ENCODE measurements at places on chromosomes 7 and 10. TPM values are rescaled to one million over a fixed set of nuclear protein-coding genes. Genes with fewer than 3 reads are reported as not detected.

Gene FBXL13
- 0.70 TPM for polyA plus RNA-seq

Gene GBF1
- 44.0 TPM for polyA plus RNA-seq

Gene TRIM50
- polyA plus RNA-seq, result 0.42 TPM

GRCh38 chr10:48187713-48188485 is 86.6 kb downstream of the FRMPD2 start:
- peaks cover 30% of the 10 kb centered on the region for H3K4me1 ChIP-seq
- no peak overlapping the region for H3K4me3 ChIP-seq
- H3K27me3 ChIP-seq, result no peaks in the 10 kb centered on the region
- peak overlapping the region; percentile 80 for H3K27ac ChIP-seq
- DNase-seq, result peak; percentile 91

- H3K36me3 ChIP-seq, result peaks cover 5% of the 10 kb centered on the region
- peaks cover under 1% of the 10 kb centered on the region for H3K4me1 ChIP-seq
- no peak for DNase-seq
- H3K27me3 ChIP-seq, result no peaks in the 10 kb centered on the region
These were observed 123.1 kb downstream of the CLEC2L start for GRCh38 chr7:139646566-139646965.

DNA sequence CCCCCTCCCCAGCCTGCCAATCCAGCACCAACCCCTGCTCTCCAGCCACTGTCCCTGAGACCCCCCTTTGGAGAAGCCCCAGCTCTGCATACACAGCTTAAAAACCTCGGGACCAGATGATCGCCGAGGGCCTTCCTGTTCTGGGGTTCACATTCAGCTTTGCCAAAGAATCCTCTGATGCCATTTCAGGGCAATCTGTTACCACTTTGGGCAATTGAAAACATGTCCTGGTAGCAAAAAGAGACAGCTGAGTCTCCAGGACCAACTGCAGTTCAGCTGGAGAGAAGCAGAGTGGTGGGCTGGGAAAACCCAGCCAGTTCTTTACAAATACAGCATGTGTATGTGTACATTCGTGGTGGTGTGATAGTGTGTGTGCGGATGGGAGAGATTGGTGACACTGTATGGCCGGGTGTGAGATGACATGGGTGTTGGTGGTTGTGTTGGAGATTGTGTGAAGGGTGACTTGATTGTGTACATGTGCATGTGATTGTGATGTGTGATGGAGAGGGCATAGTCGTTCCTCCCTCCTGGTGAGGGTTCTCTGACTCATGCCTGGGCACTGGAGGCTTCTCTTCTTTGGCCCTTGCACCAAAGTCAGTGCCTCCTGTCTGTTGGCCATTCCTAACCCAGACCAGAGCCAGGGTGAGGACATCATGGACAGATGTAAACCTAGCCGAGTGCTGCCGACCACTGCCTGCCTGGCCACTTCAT is 48.5 kb upstream of the AQP1 start:
- H3K4me1 ChIP-seq, result peaks cover 45% of the 10 kb centered on the region
- H3K4me3 ChIP-seq, result no peak overlapping the region
- no peak overlapping the region for H3K27ac ChIP-seq
- peaks cover 36% of the 10 kb centered on the region for H3K36me3 ChIP-seq

- H3K36me3 ChIP-seq, result peaks cover 3% of the 10 kb centered on the region
- no peak overlapping the region for H3K4me3 ChIP-seq
- DNase-seq, result peak; percentile 80
- H3K27ac ChIP-seq, result peak overlapping the region; percentile 77
These were observed 51.2 kb downstream of the ANKIB1 start for GRCh38 chr7:92296880-92297445.

Gene DLX5
- 0.58 TPM for polyA plus RNA-seq

Gene ANKIB1
- 38.2 TPM for polyA plus RNA-seq

DNA sequence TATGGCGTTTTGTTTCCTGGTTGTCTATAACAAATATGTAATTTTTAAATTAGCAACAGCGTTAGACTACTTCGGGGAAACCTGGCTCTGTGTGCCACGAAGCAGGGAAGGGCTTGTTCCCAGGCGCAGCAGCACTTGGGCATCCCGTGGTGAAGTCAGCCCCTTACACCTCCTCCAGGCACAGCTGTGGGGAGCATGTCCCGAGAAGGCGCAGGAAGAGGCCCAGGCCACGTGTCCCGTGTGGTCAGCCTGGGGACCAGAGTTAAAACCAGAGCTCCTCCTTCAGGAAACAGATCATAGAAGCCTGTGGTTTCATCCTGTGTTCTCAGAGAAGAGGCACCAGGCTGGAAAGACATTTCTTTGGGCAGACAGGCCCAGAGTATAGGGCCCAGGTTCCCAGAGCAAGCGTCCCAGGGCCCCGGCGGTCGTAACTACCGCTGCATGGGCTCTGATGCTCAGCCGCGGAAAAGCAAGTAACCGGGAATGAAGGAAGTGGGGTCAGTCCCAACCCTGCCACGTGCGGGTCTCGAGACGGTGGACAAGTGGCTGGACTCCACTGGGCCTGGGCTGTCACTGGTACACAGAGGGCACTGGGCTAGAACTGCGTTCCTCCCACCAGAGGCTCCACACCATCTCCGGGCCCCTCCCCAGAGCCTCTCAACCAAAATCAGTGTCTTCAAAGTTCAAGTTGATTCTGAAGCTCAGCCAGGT is 7.1 kb downstream of the NUDT1 start:
- DNase-seq, result peak; percentile 32
- H3K36me3 ChIP-seq, result peaks cover 24% of the 10 kb centered on the region
- H3K27me3 ChIP-seq, result no peaks in the 10 kb centered on the region
- peaks cover 7% of the 10 kb centered on the region for H3K4me1 ChIP-seq
- no peak overlapping the region for H3K4me3 ChIP-seq

DNA sequence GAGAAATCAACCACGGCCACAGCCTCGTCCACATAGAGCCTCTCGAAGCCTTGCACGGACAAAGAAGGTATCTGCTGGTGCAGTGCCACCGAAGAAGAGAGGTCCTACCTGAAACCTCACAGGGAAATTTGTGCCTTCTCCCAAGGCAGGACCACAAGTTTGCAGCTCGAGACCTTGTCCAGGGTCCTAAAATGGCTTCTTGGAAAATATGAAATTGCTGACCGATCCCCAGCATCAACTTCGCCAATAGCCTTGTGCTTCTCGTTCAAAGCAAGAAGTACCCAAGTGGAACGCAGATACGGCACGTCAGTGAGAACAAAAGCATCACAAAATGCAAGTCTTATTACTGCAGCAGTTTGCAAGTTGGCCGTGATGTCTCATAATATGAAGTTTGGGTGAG is 24.6 kb downstream of the PTPRN2 start:
- DNase-seq, result no peak
- no peak overlapping the region for H3K4me3 ChIP-seq
- no peak overlapping the region for H3K27ac ChIP-seq
- H3K36me3 ChIP-seq, result no peaks in the 10 kb centered on the region
- peaks cover 3% of the 10 kb centered on the region for H3K27me3 ChIP-seq
- no peaks in the 10 kb centered on the region for H3K4me1 ChIP-seq

- DNase-seq, result no peak
- H3K4me3 ChIP-seq, result no peak overlapping the region
- peaks cover 32% of the 10 kb centered on the region for H3K4me1 ChIP-seq
- H3K36me3 ChIP-seq, result no peaks in the 10 kb centered on the region
These were observed 61.9 kb downstream of the COL13A1 start for GRCh38 chr10:69863580-69863979.

Gene AMZ1
- 0.34 TPM for polyA plus RNA-seq

DNA sequence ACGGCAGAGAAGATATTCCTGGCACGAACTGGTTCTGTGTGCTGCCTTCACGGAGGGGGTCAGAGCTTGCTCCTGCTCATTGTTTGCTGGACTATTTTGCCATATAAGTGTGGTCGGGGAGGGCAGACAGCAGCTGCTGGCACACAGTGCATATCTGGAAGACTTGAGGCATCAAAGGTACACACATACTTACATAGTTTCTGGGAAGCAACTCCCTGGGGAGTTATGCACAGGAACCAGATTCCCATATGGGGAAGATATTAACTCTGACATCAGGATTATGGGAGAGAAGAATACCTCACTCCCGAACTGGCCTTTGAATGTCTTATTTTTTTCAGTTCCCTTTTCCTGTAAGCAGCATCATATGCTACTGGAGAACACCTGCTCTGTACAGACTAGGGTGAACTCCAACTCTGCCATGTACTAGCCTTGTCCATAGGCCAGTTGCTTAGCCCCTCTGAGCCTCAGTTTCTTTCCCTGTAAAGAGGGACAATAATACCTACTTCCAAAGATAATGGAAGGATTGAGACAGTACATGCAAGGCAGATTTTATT is 41.5 kb downstream of the LGI1 start:
- peaks cover 4% of the 10 kb centered on the region for H3K4me1 ChIP-seq
- no peaks in the 10 kb centered on the region for H3K27me3 ChIP-seq
- peak; percentile 5 for DNase-seq
- H3K36me3 ChIP-seq, result no peaks in the 10 kb centered on the region
- H3K4me3 ChIP-seq, result no peak overlapping the region
- no peak overlapping the region for H3K27ac ChIP-seq

- H3K4me3 ChIP-seq, result no peak overlapping the region
- DNase-seq, result no peak
- H3K4me1 ChIP-seq, result no peaks in the 10 kb centered on the region
These were observed 55.7 kb upstream of the RELN start for GRCh38 chr7:104045183-104045582.

GRCh38 chr7:81111781-81112540 is 193.1 kb upstream of the SEMA3C start:
- peak; percentile 11 for DNase-seq
- H3K4me1 ChIP-seq, result no peaks in the 10 kb centered on the region
- no peaks in the 10 kb centered on the region for H3K27me3 ChIP-seq

- H3K27me3 ChIP-seq, result no peaks in the 10 kb centered on the region
- H3K27ac ChIP-seq, result peak overlapping the region; percentile 83
- no peak for DNase-seq
- no peak overlapping the region for H3K4me3 ChIP-seq
- peaks cover 67% of the 10 kb centered on the region for H3K4me1 ChIP-seq
These were observed 6.9 kb upstream of the LAMB1 start for GRCh38 chr7:108009873-108010272.

Gene ACTR3C
- polyA plus RNA-seq, result 6.1 TPM

Gene ADAM8
- 5.9 TPM for polyA plus RNA-seq

DNA sequence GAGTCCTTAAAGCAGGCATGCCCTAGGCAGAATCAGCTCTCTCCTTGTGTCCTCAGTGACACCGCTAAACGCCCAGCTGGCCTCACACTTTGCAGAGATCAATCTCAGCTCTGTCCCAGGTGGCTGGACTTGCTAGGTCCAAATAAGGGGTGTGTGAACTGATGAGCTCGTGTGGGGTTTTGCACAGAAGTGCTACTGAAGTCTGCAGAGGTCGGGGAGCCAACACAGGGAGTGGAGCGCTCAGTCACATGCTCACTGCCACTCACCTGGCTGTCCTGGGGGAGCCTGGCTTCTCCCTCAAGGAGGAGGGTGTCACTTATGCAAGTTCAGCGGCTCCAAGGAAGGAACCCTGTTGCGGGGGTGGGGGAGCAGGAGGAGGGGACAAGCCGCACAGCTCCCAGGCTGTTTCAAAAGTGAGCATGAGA is 2.0 kb downstream of the ELN start:
- no peak overlapping the region for H3K27ac ChIP-seq
- H3K27me3 ChIP-seq, result peaks cover 15% of the 10 kb centered on the region
- peak overlapping the region; percentile 46 for H3K4me3 ChIP-seq

Gene LIPN
- polyA plus RNA-seq, result not detected

DNA sequence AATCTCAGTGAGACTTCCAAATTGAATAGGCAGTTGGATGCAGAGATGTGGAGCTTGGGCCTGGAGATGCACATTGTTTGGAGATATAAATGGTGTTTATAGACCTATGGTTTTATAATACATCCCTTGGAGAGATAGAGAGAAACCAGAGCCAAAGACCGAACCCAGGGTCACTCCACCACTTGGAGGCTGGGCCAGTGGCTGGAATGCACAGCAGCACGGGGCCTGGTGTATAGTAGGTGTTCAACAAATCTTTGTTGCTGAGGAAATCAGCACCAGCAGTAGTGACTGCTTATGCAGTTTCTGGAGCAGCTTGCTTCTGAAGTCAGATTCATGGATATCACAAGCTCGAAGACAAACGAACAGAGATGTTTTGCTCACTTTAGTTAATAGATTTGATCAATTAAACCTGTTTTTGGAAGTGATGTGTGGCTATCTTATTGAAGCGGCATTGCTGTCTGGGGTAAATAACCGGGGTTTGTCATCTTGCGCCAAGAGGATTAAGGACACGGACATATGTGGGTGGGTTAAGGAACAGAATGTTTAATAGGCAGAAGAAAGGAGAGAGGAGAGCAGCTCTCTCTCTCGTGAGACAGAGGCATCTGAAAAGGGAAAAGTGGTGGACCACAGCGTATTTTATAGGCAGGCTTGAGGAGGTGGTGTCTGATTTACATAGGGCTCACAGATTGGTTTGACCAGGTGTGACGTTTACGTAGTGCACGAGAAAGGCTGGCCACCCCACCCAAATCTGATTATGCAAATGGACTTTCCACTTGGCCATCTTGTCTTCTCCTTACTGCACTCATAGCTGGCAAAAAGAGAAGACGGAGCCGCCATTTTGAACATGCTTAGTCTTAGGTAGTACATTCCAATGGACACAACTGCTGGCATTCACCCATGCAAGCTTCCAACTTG is 11.1 kb downstream of the RBP4 start:
- peaks cover 3% of the 10 kb centered on the region for H3K36me3 ChIP-seq
- H3K4me3 ChIP-seq, result no peak overlapping the region
- no peak overlapping the region for H3K27ac ChIP-seq
- DNase-seq, result no peak
- H3K27me3 ChIP-seq, result no peaks in the 10 kb centered on the region
- H3K4me1 ChIP-seq, result peaks cover 16% of the 10 kb centered on the region

DNA sequence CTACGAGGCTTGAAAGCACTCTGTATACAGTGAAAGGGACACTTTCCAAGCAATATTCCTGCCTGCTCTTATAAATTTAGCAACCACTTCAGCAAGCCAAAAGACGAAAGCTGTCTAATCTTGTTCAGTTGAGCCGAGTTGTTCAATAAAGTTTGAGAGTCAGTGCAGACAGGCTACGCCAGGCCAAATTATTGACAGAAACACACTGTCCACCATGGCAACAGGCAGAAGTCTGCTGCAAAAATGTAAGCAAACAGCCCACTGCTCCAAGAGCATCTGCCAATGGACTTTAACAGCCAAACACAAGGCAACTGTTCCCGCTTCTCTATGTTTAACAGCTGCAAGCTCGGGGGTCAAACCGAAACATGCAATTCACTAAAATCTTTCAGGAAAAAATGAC is 85.7 kb downstream of the GLI3 start:
- DNase-seq, result peak; percentile 33
- peaks cover 32% of the 10 kb centered on the region for H3K4me1 ChIP-seq
- no peaks in the 10 kb centered on the region for H3K27me3 ChIP-seq
- H3K36me3 ChIP-seq, result no peaks in the 10 kb centered on the region
- H3K4me3 ChIP-seq, result no peak overlapping the region
- no peak overlapping the region for H3K27ac ChIP-seq

Gene UNCX
- polyA plus RNA-seq, result not detected

DNA sequence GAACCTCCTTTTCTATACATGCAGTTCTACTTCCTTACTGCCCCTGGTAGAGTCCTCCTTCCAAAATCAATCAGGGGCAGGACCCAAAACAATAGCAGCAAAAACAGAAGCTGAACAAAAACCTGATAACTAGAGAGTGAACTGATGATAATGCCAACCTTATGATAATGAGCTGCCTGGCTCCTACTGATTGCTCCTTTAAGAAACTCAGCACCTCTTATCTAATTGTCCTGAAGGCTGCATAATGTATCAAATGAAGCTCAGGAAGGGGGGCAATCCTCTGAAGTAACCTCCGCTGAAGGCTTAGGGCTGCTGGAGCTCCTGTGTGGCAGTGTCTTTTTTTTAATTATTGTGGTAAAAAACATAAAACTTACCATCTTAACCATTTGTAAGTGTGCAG is 257.0 kb downstream of the PHTF2 start:
- no peak for DNase-seq
- no peak overlapping the region for H3K27ac ChIP-seq
- H3K36me3 ChIP-seq, result no peaks in the 10 kb centered on the region
- H3K4me3 ChIP-seq, result no peak overlapping the region
- no peaks in the 10 kb centered on the region for H3K4me1 ChIP-seq

Gene SUN3
- not detected for polyA plus RNA-seq

Gene CUBN
- polyA plus RNA-seq, result 73.9 TPM
